ENCODE measurements at places on chromosomes 13 and 19. TPM values are rescaled to one million over a fixed set of nuclear protein-coding genes. Genes with fewer than 3 reads are reported as not detected.

DNA sequence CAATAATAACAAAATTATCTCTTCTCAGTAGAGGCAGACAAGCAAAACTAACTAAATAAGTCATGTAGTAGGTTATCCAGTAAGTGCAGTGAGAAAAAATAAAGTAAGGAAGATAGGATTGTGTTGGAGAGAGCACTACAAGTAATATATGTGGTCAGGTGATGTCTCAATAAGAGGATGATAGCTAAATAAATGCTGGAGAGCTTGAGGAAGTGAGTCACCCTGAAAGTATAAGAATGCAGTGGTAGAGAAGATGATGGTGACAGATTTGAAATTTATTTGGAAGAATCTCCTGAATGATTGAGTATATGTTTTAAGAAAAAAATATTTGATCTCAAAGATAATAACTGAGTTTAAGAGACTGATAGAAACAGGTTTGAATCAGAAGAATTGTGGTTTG, 152.2 kb upstream of the PRR20A start:
- DNase-seq = no peak

DNA sequence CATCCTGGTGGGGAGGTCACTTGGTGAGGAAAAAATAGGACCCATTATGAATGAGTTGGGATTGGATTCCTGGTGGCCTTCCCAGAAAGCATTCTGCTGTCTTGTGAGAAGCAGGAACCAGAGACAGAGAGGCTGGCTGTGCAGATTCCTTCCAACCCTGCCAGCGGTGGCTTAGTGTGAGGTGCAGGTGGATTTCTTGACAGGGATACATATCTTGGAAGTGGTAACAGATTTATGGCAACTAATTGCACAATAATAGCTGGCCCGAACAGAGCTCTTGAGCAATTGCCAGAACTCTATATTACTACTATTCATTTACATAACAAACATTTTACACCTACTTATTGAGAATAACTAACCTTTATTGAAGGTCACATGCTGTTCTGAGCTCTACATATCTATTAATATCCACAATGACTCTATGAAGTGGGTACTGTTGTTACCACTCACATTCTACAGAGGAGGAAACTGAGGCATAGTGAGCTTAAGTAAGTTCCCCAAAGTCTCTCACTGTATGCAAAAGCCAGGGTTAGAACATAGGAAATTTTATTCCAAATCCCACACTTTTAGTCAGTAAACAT, 173.9 kb upstream of the SERP2 start:
- DNase-seq = no peak

DNA sequence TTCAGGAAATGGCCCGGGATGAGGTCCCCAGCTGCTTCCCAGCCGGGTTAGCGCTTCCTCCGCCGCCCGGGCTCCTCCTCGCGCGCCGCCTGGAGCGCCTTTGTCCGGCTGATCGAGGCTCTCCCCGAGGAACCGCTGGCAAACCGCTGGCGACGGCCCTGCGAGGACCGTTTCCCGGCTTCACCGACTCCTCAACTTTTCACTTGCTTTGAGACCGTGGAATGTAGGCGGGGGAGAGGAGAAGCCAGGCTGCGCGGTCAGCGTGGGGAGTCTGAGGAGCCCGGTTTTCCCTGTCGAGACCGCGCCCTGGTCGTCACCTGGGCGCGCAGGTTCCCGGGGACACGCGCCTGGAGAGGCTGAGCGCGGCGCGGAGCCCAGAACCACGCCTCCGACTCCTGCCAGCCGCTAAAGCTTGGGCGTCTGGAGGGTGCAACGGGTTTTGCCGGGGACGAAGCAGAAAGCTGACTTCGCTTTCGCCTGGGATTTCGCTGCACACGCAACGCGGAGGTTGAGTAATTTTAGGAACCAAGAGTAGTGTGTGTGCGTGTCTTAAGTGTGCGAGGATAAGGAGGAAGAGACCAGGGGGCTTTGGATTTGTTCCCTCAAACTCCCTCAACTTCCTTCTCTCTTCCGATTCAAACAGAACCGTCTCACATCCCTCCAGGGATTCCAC, 7.3 kb upstream of the DGKH start:
- DNase-seq = peak; percentile 11

- DNase-seq = no peak
These were observed 166.6 kb downstream of the RAP2A start for GRCh38 chr13:97600458-97601075.

- DNase-seq = no peak
These were observed 8.7 kb downstream of the SBK2 start for GRCh38 chr19:55528030-55528803.

GRCh38 chr19:41298348-41298964, 11.5 kb upstream of the CCDC97 start:
- DNase-seq = no peak

GRCh38 chr19:52725528-52725961, 9.3 kb downstream of the ZNF611 start:
- DNase-seq = no peak

DNA sequence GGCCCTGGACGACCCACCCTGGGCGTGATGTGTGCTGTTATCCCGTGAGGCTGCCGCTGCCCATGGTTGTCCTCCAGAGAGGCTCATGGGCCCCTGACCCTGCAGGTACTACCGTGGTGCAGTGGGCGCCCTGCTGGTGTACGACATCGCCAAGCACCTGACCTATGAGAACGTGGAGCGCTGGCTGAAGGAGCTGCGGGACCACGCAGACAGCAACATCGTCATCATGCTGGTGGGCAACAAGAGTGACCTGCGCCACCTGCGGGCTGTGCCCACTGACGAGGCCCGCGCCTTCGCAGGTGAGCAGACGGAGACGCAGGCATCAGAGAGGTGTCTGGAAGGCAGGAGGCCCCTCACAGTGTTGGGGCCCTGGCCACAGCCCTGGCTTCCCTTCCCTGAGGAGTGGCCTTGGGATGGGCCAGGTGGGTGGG, 11.1 kb upstream of the MARCHF2 start:
- no peak for DNase-seq

The UBE2L5 gene
- total RNA-seq = not detected

The SUPT5H gene
- 119 TPM for total RNA-seq

The AMH gene
- 3.5 TPM for total RNA-seq

The PCSK4 gene
- total RNA-seq = 0.90 TPM

The S1PR2 gene
- 19.6 TPM for total RNA-seq

The PABPC3 gene
- 0.28 TPM for total RNA-seq
